Right ventricle myocardium inferior (tissue), 1 donor: ENCODE measurements at places on chromosomes 5 and 9. TPM values are rescaled to one million over a fixed set of nuclear protein-coding genes. Genes with fewer than 3 reads are reported as not detected.

ZSWIM6 gene
- total RNA-seq = 8.1 TPM

RASGRF2 gene
- 5.9 TPM for total RNA-seq

- no peak for DNase-seq
Observed at GRCh38 chr5:102811972-102812371, 56.9 kb downstream of the PAM start.

ZNF169 gene
- total RNA-seq = 1.6 TPM

- no peak for DNase-seq
Observed at GRCh38 chr9:137827908-137828526, 49.6 kb upstream of the CACNA1B start.
